GM23248 (cell line): ENCODE measurements at places on chromosomes 1 and 21.

DNA sequence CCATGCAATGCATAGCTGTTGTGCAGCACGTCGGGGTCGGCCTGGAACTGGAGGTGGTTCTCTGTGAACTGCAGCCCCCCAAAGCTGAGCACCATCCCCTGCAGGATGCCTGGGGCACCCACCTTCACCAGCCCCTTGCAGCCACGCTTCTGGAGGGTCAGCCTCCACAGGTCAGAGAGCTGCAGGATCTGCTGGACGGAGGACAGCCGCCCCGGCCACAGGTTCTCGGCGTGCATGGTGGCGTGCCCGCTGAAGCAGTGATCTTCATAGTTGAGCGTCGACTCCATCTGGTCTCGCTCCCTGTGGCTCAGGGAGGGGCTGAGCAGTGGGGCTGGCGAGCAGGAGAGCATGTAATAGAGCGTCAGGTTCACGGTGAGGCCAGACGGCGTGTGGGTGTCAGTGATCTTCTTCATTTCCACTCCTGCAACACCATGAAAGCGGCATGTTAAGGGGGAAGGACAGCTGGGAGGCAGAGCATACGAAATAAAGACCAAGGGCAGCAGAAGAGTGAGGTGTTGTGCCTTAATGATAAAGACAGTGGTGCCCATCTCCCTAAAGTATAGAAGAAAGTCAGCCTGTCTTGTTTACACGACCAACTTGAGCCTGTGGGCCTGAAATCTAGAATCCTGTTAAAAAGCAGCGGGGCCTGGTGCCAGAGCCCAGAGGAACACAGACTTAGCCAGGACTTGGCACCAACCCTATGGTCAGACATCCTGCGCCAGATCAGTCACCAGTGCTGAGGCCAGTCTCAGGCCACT is 3.0 kb downstream of the KIAA2013 start:
- DNase-seq = no peak

- peak; percentile 92 for DNase-seq
Measured at GRCh38 chr1:178037510-178038253, 56.2 kb upstream of the RASAL2 start.

DNA sequence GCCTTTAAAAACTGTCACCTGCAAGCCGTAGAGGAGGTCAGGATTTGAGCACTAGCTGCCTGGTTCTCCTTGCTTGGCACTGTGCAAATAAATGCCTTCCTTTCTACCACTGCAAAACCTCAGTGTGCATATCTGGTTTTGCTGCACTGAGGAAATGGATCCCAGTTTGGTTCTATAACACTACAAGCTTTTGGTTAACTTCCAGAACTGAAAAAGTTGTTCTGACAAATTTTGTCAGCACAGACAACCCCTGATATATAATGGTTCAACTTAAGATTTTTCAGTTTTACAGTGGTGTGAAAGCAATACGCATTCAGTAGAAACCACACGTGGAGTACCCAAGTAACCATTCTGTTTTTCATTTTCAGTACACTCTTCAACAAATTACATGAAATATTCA is 29.8 kb upstream of the GALNT2 start:
- DNase-seq = no peak

GRCh38 chr1:77279929-77280328 is 1.9 kb upstream of the AK5 start:
- no peak for DNase-seq

GRCh38 chr21:46229133-46229922 is 754 bp upstream of the LSS start:
- DNase-seq = no peak

GRCh38 chr1:217506878-217507277 is 124.0 kb downstream of the GPATCH2 start:
- DNase-seq = peak; percentile 43

- peak; percentile 77 for DNase-seq
Measured at GRCh38 chr1:59025898-59026426, 242.1 kb upstream of the JUN start.

DNA sequence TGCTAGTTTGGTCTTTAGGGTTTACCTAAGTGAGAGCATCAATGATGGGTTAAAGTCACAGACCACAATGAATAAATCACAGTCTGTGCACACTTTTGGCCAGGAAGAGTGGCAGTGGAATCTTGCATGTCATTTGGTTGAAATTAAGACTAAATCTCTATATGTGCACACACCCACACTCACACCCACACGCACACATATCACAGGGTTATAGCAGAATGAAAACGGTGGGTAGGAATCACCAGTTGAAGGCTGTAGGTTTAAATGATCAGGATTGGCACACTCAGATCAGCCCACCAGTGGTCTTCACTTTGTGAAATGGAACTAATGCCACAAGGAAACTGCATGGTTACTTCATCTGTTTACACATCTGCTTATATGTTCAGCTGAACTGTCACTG is 97.6 kb upstream of the ADAR start:
- DNase-seq = no peak

GRCh38 chr21:35829067-35829466 is 231.3 kb downstream of the SETD4 start:
- no peak for DNase-seq

GRCh38 chr1:161250829-161251228 is 7.7 kb upstream of the PCP4L1 start:
- no peak for DNase-seq

GRCh38 chr21:45228656-45229240 is 58.9 kb downstream of the POFUT2 start:
- peak; percentile 31 for DNase-seq

- peak; percentile 38 for DNase-seq
Measured at GRCh38 chr1:50447961-50448360, 24.7 kb upstream of the DMRTA2 start.

DNA sequence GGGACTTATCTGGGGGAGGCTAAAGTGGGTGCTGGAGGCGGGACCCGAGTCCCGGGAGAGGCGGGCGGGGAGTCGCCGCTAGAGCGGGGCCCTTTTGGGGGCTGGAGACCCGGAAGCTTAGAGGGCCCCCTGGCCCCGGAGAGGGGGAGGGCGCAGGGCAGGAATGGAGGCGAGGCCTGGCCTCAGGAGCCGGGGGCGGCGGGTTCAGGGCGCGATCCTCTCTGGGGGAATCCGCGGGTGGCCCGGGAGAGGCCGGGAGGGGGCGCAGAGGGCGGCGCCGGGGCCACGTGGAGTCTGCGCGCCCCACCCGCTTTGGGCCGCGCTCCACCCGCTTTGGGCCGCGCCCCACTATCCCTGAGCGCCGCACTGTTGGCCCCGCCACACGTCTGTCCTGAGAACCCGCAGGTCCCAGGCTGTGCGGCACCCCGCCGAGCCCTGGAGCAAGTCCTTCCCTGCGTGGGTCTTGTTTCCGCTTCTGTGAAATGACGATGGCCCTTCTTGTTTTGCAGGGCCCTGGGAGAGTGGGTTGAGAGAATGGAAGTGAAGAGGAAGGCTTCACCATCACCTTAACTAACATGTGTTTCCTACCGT is 84.4 kb downstream of the NKAIN1 start:
- peak; percentile 89 for DNase-seq

GRCh38 chr21:46294647-46295176 is 8.6 kb downstream of the YBEY start:
- peak; percentile 80 for DNase-seq

DNA sequence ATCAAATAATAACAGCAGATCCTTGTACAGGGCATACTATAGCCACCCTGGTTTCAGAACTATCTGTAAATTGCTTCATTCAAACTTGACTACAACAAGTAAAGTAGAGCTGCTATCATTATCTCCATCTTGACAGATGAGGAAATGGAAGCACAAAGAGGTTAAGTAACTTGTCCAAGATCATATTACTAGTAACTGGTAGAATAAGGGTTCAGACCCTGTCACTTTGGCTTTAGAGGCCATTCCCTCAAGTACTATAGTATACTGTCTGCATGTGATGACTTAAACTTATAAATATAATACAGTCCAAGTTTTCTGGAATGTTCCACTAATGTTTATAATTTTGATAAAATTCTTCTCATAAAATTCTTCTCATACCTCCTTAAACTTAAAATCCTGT is 24.8 kb downstream of the PGM1 start:
- DNase-seq = peak; percentile 19

DNA sequence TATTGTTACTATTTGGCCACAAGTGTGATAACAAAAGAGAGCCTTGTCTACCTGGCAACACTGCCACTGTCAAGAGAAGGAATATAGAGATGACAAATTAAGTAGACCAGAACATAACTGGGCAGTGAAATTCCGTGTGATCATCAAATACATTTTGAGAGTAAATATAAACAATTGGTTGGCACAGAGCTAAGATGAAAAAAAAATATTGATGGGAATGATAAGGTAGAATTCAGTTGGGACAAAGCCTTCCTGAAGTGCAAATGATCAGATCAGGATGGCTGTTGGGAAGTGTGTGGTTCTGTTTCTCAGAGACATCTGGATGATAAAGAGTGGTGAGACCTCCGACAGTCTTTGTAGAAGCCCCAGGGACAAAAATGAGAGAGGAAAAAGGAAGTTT is 205.5 kb upstream of the CAMK1G start:
- DNase-seq = no peak

- DNase-seq = no peak
Measured at GRCh38 chr1:160646711-160647328, at the start of gene SLAMF1. TSS of gene SLAMF1 (minus strand) at chr1:160647044. CDS start at chr1:160646945, 99 bp downstream.
